Cerebellar nuclear complex (tissue), 1 donor: ENCODE measurements at places on chromosomes 1 and 21.

DNA sequence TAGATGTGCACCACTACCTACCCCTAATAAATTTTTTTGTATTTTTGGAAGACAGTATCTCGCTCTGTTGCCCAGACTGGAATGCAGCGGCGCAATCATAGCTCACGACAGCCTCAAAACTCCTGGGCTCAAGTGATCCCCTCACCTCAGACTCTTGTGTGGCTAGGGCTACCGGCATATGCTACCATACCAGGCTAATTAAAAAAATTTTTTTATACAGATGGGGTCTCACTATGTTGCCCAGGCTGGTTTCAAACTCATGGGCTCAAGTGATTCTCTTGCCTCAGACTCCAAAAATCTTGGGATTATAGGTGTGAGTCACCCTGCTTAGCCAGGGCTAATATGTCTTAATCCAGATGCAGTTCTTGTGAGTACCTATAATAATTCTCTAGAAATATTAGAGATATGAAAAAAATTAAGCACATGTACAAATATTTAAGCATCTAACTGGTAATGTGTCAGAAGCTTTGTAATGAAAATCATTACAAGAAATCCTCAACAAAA lies 9.5 kb downstream of the SORT1 start:
- DNase-seq, result no peak

DNA sequence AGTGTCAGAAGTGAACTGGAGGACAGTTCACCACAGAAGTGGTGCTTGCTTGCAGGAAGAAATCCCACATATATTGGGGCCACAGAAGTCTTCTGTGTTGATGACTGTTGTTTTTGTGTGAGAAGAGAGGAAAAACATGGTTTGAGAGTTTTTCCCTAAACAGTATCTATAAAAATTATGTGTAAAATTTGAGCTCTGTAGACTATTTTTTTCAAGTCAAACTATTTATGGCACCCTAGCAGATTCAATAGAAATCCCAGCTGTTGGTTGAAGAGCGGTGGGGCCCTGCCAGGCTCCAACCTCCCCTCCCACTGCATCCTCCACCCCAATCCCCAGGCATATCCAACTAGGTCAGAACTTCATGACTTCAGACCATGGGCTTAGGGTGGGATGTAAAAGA lies 61.6 kb downstream of the NTPCR start:
- DNase-seq, result no peak

- DNase-seq, result no peak
Observed at GRCh38 chr1:151693057-151693651, 23.4 kb downstream of the CELF3 start.

- peak; percentile 18 for DNase-seq
Observed at GRCh38 chr21:16587141-16587581, 857.4 kb downstream of the USP25 start.

GRCh38 chr1:206937425-206937824 lies 8.8 kb downstream of the PIGR start:
- DNase-seq, result no peak

DNA sequence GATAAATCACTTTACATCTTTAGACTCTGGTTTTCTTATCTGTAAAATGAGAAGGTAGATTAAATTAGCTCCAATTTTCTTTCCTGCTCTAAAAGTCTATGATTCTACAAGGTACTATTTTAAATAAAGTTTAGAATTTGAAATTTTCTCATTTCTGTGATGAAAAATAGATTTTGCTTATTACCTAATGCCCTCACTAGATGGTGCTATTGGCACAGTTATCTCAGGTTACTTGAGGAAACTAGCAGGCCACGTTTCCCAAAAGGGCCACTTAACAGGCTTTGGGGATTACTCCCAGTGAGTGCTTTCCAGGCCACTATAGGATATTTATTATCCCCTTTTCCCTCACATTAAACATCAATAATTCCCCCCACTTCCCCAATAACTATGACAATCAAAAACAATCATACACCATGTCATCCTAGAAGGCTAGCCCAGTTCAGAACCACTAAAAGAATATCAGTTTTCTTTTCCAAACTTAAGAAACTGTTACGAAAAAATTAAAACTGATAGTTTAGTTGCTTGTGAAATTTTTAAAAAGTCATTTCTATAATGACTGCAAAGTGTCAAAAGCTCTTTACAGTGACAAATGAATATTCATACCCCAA lies 30.6 kb downstream of the OMA1 start:
- DNase-seq, result no peak

DNA sequence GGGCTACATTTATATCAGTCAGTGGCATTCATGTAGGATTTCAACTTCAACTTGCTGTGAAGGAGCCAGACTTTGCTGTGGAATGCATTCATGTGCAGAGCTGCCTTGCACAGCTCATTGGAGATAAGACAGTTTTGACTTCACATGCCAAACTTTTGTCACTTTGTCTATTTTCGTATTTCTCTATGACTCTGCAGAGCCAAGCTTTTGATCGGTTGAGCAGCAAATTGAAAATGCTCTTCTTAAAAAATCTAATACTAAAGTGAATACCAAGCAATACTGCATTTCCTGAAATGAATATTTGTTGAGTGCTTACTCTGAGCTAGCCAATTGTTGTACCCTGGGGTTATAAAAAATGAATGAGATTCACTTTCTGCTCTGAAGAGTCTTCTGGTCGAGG lies 388.7 kb downstream of the ST6GALNAC3 start:
- DNase-seq, result no peak

DNA sequence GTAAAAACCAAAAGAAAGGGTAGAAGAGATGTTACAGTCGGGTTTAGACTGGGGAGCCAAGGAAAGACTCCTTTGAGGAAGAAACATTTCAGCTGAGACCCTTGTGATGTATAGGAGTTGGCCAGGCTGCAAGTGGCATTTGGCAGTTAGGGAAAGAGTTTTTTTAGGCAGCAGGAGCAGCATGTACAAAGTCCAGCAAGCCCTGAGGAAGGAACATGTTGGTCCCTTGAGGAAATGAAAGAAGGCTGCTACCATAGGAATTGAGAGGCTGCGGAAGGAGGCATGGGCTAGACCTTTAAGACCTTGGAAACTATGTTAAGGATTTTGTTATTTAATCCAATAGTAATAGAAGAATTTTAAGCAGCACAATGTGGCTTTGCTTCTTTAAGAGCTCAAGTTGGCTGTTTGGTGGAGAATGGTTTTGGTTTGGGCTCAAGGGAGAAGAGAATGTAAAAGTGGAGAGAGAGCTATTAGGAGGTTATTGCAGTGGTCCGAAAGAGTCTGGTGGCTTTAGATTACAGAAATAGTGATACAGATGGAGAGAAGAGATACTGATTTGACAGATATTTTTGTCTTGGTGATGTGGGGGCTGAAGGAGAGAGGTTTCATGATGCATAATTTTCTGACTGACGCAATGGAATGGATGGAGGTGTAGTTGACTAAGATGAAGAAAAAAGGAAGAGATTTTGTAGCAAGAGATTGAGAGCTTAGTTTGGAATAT lies 26.6 kb downstream of the SMAP2 start:
- DNase-seq, result no peak

DNA sequence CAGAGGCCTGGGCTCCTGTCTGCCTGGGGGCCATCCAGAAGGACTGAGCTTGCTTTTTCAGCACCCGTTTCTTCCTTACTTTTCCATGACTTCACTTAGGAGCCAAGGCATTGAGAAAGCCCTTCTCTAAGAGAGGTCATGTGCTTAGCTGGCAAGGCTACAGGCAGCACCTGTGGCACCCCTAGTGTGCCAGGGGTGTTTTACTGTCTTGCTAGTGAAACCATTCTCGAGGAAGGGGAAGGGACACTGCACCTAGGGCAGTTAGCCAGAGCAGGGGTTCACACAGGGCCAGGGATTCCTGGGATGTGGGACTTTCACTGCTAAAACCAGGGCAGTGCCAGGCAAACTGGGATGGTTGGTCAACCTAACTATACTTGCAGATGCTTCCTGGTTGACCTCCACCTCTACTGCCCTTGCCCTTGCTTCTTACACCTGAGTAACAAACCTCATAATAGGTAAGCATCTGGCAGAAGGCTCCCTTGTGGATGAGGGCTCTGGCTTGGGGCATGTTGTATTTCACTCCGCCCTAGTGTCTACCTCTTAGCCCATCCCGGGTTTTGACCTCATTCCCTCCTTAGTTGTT lies 69.2 kb downstream of the NOS1AP start:
- no peak for DNase-seq
